ENCODE measurements at places on chromosomes 13 and 19. TPM values are rescaled to one million over a fixed set of nuclear protein-coding genes. Genes with fewer than 3 reads are reported as not detected.

The HTR2A gene
- not detected for total RNA-seq

- DNase-seq = no peak
Observed at GRCh38 chr13:39965309-39965708, 309.8 kb downstream of the COG6 start.

DNA sequence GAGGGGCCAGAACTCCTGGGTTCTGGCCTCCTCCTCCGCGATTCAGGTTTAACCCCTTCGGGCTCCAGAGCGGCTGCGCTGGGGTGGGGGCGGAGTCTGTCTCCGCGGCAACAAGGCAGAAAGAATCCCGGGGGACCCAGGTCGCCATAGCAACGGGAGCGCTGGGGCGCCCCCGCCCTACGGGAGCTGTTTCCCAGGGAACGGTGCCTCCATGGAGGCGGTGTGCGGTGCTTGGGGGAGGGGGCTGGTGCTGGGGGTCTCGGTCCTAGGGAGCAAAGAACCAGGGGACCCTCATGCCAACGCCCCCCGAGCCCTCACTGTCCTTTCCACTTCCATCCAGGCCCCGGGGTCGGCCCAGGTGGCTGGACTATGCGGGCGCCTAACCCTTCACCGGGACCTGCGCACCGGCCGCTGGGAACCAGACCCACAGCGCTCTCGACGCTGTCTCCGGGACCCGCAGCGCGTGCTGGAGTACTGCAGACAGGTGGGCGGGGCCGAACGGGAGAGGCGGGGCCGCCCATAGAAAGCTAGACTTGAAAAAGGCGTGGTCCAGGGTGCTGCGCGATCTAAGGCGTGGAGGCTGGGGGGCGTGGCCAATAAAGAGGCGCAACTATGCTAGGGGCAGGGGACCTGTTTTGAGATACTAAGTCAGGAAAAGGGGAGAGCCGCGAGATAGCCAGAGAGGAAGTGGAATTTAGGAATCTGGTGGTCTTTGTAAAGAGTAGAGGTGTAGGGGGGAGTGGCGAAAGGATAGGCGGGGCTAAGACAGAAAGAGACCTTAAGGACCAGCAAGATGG is 1.2 kb downstream of the APLP1 start:
- peak; percentile 81 for DNase-seq

- no peak for DNase-seq
Observed at GRCh38 chr19:31013384-31014020, 335.7 kb downstream of the TSHZ3 start.

DNA sequence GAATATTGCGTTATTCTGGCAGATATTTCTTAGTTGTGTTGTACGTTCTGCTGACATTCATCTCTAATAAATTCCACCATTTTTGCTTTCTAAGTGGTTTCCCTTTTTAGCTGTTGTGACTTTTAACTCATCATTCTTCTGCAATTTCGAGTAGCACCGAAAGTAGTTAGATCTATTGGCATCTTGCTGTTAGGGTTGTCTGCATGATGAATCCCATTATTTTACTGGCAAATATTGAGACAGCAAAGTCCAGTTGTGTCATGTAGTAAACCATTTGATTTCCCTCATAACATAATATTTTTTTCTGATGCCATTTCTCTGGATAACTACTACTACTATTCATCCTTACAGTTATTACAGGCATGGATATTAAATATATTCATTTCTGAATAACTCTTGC is 143.9 kb downstream of the SLITRK1 start:
- DNase-seq = no peak

DNA sequence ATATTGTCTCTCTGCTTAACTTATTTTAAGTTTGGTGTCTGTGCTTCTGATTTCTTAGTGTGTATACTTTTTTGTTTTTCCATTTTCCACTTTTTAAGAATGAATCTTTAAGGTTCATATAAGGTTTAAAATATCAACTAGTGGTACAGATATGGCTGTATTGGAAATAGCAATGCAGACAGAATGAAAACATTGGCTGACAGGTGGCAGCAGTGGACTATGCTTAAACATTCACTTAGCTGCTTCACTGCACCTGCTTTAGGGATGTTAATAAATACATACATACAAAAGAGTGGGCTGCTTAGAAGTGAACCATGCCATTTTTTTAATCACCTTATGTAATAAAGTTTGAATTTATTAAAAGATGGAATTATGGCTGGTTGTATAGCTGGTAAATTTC is 27.3 kb downstream of the TM9SF2 start:
- DNase-seq = no peak

The MYBPC2 gene
- not detected for total RNA-seq

The KCNRG gene
- 0.32 TPM for total RNA-seq

GRCh38 chr19:40190891-40191835 is at the start of gene MAP3K10:
Gene MAP3K10, plus strand, starts transcription at chr19:40191426. Its CDS starts 606 bp downstream, at chr19:40192032.
- peak; percentile 86 for DNase-seq

Measured in Right ventricle myocardium superior (tissue), 1 donor.